ENCODE measurements at places on chromosomes 5 and 9.

DNA sequence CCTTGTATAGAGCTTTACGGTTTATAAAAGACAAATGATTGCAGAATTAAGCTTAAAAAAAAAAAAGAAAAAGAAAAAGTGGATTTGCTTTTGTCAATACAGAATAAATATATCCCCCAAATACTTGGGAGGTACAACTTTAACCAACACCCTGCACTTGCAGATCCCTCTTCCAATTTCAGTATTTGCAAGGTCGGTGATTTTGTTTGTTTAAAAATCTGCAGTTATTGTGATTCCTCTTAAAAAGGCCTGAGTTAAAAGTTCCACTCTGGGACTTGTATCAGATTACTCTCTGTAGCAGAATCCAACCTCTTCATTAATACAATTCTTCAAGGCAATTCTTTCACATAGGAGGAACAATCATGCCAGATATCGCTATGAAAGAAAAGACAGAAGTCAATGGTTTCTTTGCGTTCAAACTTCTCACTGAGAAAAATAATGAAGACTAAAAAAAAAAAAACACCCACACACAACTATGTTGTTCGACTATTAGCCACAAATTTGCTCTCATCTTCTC is 400.9 kb downstream of the EBF1 start:
- no peak for DNase-seq

DNA sequence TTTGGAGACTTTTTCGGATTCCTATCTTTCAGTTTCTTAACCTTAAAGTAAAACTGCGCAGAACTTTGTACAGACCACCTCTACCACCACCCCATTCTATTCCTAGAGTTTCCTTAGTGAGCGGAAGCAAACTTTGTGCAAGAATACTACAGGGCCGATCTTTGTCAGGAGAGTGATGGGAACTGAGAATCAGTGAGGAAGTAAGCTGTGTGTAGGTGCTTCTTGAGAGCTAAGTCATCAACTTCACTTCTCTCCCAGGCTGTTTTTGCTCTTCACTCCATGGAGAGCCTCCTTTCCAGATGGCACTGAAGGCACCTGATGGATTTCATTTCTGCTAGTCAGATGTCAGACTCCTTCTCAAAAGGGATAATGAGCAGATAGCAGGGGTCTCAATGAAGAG is 127.3 kb downstream of the SPATA31D1 start:
- DNase-seq, result no peak

DNA sequence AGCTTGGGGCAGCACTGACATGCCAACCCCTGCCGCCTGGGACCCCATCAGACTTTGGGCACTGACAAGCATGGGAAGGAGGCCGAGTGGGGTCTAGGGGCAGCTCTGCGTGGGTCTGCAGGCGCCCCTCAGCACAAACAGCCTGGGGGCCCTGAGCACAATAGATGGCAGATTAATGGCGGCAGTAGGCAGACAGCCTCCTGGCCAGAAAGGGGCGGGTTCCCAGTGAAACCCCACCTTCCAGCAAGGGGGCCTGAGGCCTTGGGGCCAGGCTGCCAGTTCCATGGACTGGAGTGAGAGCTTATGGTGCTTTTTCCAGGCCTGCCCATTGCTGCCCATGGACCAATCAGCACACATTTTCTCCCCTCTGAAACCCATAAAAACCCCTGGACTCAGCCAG is 2031.2 kb downstream of the EFNA5 start:
- DNase-seq, result no peak

- no peak for DNase-seq
Measured at GRCh38 chr5:79349047-79349446, 113.1 kb downstream of the JMY start.

GRCh38 chr5:135493406-135494180 is 41.4 kb upstream of the TIFAB start:
- no peak for DNase-seq

- DNase-seq, result no peak
Measured at GRCh38 chr9:20319641-20320337, 302.5 kb downstream of the MLLT3 start.

DNA sequence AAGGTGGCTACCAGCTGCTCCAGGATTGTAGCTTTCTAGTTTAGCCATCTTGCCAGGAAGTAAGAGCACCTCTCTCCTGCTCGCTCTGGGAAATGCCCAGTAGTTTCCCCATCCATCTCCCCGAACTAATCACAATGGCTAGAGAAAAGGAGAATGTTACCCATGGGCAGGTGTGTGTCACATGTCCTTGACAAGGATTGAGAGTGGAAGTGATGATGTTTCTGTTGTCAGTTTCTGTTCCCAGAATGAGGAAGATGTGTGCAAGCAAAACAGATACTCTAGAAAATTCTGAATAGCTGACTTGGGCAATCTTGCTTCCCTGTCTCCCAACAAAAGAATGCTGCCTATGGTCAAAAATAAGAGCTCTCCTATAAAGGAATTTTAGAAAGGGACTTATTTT is 429.5 kb downstream of the EBF1 start:
- no peak for DNase-seq

- peak; percentile 80 for DNase-seq
Measured at GRCh38 chr5:176837707-176838115, 27.4 kb downstream of the UNC5A start.

GRCh38 chr5:147472664-147473475 is 37.0 kb downstream of the DPYSL3 start:
- DNase-seq, result no peak

DNA sequence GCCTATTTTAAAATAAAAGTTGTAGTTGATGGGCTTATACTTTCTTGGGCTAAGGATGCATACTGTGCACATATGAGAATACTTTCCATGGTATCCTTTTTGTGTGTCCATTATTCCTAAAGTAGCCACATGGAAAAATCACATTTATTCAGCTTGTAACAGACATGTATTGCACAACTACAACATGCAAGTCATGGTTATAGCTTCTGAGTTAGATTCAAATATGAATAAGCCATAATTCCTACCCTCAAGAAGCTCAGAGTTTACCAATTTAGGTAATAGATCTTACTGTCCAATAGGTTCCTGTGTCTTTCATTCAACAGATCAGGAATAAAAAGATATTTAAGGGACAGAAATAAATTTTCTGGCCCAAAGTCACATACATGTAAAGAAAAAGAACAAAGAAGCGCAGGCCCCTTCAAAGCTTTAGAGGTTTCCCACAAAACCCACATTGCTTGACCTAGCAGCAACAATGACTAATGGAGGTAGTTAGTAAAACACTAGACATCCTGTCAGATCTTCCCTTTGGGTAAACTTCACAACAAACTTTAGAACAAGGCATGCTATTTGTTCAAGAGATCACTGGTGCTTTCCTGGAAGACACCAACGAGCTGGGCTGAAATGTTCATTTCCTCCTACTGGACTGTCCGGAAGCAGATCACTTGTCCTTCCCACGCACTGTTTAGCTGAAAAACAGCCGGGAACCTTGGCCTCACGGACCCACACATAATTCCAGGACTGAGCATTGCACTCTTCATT is 78.4 kb upstream of the ITGA1 start:
- no peak for DNase-seq

- no peak for DNase-seq
Measured at GRCh38 chr9:123431581-123431980, 75.6 kb downstream of the CRB2 start.

DNA sequence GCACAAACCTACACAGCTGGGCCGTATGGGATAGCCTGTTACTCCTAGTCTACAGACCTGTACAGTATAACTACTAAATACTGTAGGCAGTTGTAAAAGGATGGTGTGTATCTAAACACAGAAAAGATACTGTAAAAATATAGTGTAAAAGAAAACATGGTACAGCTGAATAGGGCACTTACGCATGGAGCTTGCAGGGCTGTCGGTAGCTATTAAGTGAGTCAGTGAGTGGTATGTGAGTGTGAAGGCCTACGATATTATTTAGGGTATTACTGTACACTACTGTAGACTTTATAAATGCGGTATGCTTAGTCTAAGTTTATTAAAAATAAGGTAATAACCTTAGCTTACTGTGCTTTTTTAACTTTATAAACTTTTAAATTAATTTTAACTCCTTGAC is 1.2 kb downstream of the ZCCHC9 start:
- no peak for DNase-seq

GRCh38 chr9:81537964-81538363 is 151.4 kb downstream of the TLE1 start:
- no peak for DNase-seq

GRCh38 chr5:171365351-171365750 is 22.3 kb upstream of the NPM1 start:
- peak; percentile 54 for DNase-seq

- no peak for DNase-seq
Measured at GRCh38 chr9:37405350-37405749, 17.1 kb upstream of the GRHPR start.

- DNase-seq, result no peak
Measured at GRCh38 chr5:41883243-41883642, 13.0 kb upstream of the OXCT1 start.

- no peak for DNase-seq
Measured at GRCh38 chr5:140603734-140604133, 29.2 kb downstream of the CD14 start.

DNA sequence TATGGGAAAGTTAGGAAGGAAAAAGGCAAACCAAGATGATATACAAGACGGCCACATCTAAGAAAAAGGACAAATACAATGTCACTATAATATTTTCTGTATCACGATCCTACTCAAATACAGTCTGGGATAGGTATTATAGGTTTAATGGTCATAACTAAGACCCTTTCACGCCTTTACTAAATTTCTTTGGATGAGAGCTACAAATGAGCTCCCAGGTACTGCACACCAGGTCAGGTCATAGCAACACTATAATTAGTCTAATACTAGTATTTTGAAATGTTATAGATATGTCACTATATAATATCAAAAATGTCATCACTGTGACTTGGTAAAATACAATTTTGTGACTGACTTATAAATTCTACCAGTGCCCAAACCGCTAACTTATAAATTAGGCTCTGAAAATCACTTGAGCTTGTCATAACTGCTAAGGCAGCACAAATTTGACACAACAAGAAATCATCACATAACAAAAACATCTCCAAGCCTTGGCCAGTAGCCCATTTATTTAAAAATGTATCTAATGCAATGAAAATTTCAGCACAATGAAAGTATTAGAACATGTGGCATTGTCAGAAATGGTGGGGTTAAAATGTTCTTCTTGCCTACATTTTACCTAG is 6.9 kb downstream of the SELENOP start:
- DNase-seq, result no peak

DNA sequence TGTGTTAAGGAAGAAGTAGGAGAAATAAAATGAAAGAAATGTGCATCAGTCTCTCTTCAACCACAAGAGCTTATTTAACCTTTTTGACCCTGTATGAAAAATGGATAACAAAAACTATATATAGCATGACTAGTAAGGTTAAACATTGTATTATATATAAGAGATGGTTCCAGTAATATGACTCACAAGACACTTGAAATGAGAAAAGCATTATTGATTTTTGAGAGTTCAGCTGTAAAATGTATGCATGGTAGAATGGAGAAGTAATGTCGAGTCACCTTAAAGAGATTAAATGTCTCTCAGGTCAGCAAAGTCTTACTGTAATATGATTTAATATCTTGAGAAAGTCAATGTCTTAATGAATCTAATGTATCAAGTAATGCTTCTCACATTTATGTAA is 860.9 kb downstream of the TAF11L14 start:
- DNase-seq, result no peak

DNA sequence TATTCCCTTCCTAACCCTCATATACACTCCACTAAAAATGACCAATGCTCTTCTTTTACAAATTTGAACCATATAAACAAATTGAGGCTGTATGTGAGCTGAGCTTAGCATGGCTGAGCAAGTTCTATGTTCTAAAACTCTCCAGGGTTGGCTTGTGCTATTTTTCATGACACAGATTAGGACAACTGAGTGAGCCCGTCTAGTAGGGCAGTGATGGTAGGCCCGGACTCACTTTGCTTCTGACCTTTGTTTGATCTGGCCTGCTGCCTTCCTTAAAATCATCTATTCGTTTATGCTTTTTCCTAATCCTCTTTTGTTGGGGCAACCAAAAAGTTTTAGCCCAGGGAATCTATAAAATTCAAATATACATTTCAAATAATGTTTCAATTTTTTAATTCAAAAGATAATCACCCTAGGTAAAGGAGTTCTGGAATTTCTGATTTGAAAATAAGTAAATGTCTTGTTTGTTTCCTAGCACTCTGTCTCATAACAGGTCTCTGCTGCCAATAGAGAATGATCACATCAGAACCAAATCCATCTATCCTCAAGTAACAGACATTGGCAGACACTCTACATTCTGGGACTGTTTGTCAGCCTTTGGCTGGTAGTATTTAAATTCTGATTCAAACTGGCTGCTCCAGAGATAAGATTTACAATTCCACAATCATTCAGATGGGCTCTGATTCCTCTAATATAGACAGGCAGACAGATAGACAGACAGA is 217.0 kb upstream of the TARS1 start:
- no peak for DNase-seq

DNA sequence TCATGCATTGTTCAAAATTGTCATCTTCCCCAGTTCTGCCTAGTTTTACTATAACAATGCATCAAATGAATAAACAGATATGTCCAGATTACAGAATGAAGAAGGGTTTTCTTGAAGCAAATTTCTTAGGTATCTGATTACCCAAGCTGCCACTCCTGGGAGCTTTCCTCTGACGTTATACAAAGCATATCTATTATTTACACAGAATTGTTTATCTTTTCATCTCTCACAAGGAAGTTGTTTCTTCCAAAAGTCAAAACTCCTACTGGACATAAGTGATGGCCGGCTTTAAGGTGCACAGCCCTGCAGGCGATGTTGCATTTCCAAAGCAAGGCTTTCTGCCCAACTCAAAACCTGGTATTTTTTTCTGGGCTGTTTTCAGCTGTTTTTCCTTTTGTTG is 73.4 kb upstream of the ANKH start:
- DNase-seq, result no peak

DNA sequence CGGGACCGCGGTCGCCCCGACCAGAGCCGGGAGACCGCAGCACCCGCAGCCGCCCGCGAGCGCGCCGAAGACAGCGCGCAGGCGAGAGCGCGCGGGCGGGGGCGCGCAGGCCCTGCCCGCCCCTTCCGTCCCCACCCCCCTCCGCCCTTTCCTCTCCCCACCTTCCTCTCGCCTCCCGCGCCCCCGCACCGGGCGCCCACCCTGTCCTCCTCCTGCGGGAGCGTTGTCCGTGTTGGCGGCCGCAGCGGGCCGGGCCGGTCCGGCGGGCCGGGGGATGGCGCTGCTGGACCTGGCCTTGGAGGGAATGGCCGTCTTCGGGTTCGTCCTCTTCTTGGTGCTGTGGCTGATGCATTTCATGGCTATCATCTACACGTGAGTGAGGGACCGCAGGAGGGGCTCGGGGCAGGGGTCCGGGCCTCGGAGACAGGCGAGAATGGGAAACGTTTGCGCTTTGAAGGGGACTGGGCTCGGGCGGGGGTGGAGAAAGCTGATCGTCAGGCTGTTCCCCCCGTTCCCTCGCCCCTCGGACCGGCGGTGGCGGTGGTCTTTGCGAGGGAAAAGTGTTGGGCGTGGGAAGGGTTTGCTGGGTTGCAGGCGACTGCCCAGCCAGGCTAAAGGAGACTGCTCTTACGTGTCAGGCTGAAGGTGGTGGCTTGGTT is 457 bp downstream of the UGCG start:
- DNase-seq, result peak; percentile 82

DNA sequence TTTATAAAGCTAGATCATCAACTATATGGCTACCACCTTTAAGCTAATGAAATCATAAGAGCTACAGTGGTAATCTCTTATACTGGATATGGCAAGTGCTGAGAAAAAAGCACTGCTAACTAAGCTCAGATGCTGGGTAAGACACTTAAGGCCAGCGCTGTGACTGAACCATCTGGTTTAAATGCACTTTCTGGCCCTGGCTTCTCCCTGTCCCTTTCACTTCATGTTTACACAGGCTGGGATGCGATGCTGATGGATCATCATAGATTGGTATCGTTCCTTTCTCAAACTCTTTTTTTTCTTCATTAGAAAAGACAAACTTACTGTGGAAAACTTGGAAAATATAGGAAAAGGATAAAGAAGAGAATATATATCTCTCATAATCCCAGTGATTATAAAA is 52.3 kb downstream of the KIF24 start:
- no peak for DNase-seq
